AG10803 (cell line): ENCODE measurements at places on chromosomes 4 and X.
A peak's percentile ranks its signal among the peaks of the same experiment; 100 is the strongest.

DNA sequence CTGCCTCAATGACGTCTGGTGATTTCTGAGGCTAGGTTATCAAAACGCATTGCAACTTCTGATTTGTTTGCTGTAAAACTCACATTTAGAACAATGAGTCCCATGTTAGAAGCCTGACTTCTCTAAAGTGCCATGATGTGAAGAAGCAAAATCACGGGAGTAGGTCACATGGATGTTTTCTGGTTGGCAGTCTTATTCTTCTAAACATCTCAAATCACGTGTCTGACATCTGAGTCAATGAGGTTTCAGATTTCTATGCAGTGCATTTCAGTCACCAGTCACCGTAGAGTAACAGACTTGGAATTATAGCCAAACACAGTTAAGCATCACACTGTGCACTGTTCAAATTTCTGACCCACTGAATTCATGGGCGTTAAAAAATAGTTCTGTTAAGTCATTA lies 482.1 kb downstream of the TMA16 start:
- DNase-seq, result no peak

DNA sequence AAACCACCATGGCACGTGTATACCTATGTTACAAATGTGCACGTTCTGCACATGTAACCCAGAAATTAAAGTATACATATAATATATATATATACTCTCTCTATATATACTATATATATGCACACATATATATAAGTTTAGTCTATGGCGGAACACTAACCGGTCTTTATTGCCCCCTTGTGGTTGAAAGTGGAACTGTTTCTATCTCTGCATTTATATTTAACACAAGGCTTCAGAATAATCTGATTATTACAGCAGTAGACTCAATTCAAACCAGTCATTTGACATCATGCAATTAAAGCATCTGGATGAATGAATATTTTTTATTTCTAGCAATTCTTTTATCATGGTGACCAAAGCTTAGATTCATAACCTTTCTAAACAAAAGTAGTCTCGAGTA lies 14.6 kb downstream of the RAB9B start:
- DNase-seq, result no peak

- DNase-seq, result peak; percentile 62
These were observed 110.9 kb upstream of the ANK2 start for GRCh38 chr4:112938461-112939058.

- DNase-seq, result no peak
These were observed 348.5 kb upstream of the SFRP2 start for GRCh38 chr4:154137320-154137905.

DNA sequence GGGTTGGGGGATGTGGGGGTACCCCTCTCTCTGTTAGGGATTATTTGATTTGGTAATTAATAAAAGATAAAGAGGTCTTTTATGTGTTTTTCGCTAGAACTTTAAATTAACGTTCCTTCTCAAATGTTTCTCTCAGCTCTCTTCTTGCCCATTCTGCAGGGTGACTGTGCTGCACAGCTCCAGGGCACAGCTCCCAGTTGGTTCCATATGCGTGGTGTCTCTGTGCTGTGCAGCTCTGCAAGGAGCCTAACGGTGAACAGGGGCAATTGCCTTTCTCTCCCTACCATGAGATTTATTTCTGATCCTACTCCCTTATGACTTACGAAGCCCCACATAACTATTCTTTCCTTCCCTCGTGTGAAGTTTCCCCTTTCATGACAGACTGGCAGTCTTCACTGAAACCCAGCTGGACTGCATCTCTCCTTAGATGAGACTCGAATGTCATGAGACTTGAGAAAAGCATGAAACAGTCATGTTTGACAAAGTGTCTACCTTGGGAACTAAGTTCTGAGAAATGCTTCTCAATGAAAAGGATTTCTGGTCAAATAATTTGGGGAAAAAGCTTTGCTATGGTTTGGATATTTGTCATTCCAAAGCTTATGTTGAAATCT lies 50.2 kb upstream of the SPRY1 start:
- no peak for DNase-seq

DNA sequence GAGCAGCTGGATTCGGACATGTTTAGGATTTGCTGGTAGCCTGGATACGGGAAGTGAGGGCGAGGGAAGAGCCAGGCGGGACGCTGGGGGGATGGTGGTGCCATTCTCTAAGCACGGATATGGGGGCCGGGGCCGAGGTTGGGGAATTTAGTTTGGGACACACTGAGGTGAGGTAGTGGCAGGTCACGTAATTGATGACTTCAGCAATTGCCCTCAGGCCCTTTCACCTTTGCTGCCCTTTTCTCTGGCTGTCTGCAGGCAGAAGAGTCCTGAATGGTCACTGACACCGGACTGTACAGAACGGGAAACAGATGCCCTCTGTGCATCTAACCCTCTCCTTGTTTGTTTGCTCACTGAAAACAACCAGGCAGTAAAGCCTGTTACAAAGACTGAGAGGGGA lies 16.9 kb upstream of the HMGB3 start:
- no peak for DNase-seq

- DNase-seq, result peak; percentile 21
These were observed 82.4 kb downstream of the SNCA start for GRCh38 chr4:89754531-89754930.

- DNase-seq, result no peak
These were observed 131.6 kb upstream of the EMCN start for GRCh38 chr4:100649417-100649816.

DNA sequence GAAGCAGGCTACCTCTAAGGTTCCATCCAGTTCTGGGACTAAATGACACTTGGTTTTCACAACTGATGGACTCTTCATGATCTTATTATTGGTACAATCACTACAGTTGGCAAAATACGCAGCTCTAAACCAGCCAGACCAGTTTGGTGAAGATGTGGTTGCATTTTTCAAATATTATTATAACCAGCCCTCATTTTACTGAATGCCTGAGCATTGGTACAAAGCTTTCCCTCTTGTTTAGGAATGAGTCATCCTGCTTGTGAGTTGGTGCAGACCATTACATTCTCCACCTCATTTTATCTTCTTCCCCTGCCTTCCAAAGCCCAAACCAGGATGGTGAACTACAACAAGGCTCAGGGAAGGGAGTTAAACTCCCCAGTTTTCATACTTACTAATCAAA lies 223.1 kb downstream of the KDR start:
- peak; percentile 84 for DNase-seq

DNA sequence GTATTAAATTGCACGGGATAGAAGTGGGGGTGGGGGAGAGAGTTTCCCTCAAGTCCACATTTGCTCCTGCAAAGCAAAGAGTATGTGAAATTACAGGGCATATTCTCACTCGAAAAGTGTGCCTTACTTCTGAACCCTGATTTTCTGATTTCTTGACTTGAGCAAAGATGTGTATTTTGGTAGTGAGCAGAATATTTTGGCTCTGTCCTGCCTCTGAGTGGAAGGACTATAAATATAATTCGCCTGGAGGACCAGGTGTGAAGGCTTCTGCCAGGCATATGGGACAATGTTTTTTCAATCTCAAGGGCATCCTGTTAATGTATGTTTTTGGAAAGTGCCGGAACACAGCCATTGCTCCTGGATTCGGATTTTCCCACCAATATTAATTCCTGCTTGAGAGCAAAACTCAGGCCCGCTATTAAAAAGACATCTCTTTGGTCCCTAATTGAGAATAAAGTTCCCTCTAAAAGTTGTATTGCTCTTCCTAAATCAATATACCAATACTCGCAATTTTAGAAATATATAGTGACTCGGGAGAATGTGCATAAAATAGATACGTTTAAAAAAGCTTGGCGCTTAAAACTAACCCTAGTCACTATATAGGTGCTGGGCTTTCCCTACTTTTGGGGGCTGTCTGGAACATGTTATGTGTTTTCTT lies 15.3 kb upstream of the PITX2 start:
- DNase-seq, result no peak

DNA sequence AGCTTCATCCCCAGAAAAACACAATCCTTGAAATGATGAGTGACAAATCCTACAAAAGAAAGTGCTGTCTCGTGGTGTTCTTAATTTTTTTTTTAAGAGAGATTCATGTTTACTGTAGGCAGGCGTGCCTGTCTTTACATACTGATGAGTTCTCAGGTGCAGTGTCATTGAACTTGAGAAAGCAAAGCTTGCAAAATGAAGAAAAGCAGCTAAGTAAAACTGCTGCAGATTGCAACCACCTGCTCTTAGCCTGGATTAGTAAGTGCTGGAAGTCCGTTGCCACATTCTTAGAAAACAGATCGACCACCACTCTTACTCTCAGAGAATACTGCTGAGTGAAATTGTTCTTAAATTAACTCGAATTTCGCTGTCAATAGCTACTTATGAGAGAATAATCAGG lies 854.6 kb downstream of the TRIML1 start:
- DNase-seq, result no peak

DNA sequence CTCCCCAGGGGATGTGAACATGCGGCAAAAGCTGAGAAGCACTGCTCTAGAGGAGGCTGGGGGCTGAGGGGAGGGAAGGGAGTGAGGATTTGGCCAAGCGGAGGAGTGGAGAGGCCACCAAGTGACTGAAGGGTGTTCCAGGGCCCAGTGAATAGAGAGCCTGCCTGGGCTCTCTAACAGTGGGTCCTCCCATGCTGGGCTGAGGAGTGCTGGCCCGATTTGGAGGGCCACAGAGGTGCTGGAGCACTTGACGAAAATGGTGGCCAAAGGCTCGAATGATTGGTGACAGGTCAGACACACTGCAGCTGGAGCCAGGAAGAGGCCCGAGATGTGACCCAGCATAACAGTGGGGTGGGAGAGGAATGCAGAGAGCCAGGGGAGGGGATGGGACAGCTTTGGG lies 37.5 kb upstream of the MAP3K15 start:
- DNase-seq, result no peak

GRCh38 chr4:138275963-138276621 lies 33.9 kb upstream of the SLC7A11 start:
- DNase-seq, result peak; percentile 93

DNA sequence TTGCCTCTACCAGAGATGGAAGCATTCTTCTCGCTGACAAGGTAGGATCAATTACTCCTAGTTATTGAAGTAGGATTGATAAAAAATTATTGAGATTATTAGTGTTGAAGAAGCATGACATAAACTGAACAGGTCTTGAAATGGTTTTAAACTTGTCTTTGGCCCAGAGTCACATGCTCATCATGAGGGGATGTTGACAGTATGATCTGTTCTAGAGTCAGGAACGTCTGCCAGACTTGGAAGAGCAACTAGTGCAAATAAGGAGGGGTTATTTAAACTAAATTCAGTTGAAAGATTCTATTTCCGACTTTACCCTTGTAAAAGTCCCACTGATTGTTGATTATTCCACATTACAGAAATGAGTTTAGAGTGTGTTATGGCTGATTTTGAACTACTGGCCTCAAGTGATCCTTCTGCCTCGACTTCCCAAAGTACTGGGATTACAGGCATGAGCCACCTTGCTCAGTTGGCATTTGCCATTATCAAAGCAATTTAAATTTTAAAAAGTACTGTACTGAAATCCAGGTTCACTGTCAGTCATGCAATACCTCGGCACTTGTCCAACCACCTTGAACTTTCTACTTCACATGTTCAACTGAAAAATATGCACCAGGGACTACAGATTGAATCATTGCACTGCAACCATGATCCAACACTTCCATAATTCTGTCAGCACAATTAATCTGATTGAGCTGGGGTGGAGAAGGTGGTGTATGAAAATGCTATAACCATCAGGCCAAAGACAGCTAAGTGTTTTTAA lies 19.7 kb downstream of the FABP2 start:
- no peak for DNase-seq

GRCh38 chrX:19571711-19572110 lies 56.4 kb upstream of the MAP3K15 start:
- DNase-seq, result no peak

GRCh38 chr4:141330616-141331015 lies 109.9 kb downstream of the ZNF330 start:
- no peak for DNase-seq

GRCh38 chrX:42846741-42847140 lies 68.8 kb upstream of the PPP1R2C start:
- DNase-seq, result no peak

DNA sequence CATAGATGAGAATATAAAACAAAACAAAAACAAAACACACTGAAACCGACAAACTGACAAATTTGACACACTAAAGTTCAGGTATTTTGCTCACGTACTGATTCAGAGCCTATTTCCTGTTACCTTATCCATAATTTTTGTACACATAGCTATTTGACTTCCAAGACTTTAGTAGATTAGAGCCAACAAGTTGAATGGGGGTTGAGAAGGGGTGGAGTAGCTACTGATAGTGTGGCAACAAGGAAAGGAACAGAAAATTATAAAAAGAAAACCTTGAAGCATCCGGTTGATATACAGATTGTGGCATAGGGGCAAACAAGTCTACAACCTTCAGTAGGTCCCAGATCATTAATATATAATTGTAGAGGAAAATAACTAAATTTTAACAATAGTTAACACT lies 92.3 kb upstream of the RASGEF1B start:
- DNase-seq, result no peak

DNA sequence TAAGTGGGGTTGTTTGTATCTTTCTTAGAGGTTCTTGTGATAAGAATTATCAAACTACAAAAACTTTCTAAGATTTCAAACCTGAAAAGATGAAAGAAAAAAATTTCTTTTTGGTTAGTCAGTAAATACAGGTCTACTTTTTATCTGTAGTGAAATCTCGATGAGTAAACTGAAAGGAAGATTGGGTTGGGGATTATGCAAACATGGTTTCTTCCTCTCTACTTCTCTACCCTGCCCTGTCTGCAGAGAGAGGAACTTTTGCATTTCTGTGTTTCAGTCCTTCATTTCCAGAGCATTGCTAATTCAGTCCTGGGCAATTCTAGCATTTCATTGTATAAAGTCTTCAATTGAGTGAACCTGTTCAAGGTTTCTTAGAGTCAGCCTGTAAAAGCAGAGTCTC lies 51.6 kb upstream of the IL2 start:
- no peak for DNase-seq

GRCh38 chr4:98891478-98892337 lies 37.2 kb downstream of the EIF4E start:
- DNase-seq, result no peak
